Fibroblast of the aortic adventitia (primary cell): ENCODE measurements at places on chromosomes 12 and 14.

DNA sequence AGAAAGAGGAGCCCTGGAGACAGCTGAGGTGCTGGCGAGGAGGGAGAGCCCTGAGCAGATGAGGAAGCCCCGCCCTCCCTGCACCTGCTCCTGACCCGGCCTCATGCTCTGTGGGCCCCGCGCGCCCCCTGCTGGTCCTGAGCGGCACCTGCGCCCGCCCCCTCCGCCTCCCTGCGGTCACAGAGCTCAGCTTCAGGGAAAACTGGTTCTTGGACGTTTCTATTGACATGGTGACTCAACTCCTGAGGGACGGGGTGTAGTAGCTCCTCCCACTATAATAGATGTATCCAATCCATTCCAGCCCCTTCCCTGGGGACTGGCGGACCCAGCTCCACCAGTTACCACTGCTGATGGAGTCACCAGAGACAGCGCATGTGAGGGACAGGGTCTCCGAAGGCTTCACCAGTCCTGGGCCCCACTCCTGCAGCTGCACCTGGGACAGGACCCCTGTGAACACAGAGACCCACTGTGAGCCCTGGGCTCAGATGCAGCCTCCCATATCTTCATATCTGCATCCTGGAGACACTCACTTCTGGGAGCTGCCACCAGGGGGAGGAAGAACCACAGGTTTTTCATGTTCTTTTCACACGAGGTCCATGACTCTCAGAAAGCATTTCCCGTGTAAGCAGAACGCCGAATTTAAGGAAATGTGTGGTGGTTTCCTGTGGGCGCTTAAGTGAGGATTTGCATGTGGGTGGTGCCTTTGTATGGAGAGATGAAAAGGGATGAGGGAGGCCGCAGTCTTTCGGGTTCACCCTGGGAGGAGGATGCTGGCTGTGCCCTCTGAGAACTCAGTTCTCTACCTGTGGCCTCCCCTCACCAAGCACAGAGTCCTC, 1346.4 kb downstream of the TMEM121 start:
- no peak for DNase-seq

- DNase-seq = peak; percentile 63
Observed at GRCh38 chr14:54796961-54797360, 105.7 kb downstream of the GCH1 start.

DNA sequence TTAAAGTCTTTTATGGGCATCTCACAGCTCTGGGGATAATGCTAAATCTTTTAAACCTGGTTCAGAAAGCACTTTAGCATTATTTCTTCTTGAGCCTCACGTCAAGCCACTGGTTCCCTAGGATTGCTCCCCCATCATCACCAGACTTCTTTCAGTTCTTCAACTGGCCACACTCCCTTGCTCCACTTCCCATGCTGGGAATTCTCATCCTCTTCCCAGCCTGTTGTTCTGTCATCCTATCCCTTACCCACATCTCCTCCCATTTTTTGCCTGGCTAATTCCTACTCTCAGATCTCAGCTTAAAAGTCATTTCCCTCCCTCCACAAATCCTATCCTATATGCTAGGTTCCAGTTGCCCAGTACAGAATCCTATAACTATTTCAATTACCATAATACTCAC, 14.4 kb downstream of the FERMT2 start:
- no peak for DNase-seq

DNA sequence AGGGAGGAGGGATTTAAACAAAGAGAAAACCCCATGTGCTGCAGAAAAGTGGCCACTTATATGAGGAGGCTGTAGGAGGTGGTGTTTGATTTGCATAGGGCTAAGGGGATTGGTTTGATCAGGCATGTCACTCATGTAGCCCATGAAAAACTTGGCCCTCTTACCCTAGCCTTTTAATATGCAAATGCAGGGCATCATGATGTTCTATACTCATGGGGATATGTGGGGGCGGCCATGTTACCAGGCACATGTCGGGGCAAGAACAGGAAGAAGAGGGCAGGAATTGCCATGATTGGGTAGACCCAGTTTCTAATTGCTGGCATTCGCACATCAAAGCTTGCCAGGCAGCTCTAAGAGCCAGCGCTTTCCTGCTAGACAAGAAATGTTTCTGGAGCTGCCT, 28.8 kb downstream of the KLRK1 start:
- DNase-seq = no peak

- no peak for DNase-seq
Observed at GRCh38 chr14:35949920-35950513, 123.9 kb downstream of the BRMS1L start.

GRCh38 chr12:31206038-31206670, 119.8 kb downstream of the SINHCAF start:
- peak; percentile 75 for DNase-seq

GRCh38 chr12:10558301-10558700, 52.6 kb downstream of the EIF2S3B start:
- DNase-seq = no peak

GRCh38 chr14:54797556-54797955, 105.1 kb downstream of the GCH1 start:
- no peak for DNase-seq

DNA sequence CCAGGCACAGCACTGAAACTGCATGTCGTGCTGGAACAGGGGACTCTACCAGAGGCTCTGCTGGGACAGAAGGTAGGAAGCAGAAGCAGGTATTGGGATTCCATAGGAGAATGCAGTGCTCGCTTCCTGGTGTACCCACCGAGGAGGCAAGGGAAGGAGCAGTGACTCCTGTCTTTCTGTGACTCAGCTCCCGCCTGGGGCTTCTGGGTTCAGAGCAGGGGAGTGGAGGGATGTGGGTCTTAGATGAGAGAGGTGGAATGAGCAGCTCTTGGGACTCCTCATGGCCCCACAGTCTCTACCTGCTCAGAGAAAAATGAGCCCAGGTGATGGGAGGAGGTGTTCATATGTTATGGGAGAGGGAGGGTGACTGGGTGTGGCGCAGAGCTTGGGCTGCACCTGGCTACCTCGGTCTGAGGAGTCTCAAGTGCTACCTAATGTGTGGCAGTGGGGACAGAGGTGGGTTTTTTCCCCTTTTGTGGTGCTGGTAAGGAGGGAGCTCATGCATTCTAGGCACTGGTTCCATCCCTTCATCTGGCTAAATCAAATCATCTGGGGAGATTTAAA, 26.3 kb downstream of the WNT5B start:
- no peak for DNase-seq

GRCh38 chr14:22651586-22651985, 7.4 kb upstream of the OR6J1 start:
- DNase-seq = no peak

DNA sequence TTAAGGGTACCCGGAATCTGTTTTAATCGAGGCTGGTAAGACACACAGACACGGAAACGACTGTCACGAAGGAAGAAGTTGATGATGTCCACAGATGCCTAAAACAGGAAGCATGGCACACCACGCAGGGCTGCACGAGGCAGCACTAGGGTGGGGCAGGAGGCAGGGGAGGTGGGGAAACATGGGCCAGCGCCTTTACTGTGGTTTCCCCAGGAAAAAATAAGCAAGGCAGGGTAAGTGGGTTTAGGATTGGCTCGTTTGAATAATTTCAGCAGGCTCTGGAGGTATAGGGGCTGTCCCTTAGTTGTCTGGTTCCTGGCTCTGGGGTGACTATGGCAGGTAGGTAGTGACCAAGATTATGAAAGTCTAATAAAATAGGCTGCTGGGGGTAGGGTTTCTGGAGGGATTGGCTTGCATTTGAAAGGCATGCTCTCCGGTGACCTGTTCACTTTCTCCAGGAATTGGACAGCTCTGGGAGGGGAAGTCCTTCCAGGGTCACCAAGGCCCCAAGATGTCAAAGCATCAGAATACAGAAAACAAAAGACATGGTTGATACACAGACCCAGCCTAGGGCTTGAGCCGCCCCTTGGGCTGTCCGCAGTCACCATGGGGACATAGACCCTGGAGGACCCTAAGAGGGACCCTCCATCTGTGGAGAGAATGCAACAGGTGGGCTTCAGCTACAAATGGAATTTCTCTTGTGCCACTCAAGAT, 35.3 kb downstream of the MAP1LC3B2 start:
- DNase-seq = no peak

DNA sequence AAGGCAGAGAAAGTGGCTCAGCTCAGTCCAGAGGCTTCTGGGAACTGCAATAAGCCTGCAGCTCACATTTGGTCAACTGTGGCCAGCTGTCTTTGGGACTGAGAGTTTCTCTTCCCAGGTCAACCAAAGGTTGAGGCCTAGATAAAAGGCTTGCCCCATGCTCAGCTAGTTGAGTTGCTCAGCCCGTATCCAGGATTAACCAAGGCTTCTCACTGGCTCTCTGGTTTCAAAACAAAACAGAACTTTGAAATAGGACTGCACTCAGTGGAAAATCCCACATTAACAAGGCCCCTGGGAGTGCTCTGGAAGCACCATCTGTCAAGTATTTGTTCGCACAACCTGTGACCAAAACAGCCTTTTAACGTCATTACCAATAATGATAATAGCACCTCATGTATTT, 40.3 kb upstream of the NUAK1 start:
- DNase-seq = no peak

DNA sequence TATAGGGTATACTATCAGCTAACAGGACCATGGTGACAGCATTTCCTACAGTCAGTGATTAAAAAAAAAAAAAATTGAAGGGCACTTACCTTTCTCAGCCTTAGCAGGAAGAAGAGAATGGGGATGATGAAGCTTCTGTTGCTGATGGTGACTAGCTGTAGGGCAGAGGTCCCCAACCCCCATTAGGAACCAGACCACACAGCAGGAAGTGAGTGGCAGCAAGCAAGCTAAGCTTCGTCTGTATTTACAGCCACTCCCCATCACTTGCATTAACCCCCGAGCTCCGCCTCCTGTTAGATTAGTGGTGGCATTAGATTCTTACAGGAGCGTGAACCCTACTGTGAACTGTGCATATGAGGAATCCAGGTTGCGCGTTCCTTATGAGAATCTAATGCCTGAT, 91.3 kb upstream of the USP44 start:
- DNase-seq = no peak

DNA sequence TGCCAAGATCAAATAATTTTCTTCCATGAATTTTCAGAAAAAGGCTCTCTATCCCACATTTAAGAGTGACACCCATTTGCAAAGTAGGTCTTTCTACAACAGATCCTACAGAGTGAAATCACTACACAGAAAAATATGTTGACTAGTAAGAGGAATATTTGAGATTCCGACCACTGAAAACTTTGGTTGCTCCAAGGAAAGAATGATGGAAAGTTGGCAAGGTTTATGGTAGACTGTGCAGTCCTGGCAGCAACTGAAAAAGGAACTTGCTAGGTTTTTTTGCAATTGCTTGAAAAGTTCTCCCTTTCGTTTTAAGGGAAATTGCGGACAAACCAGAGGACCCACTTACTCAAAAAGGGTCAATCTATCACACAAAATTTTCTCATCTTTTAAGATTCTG, 83.1 kb upstream of the TSPAN8 start:
- DNase-seq = peak; percentile 91

- DNase-seq = no peak
Observed at GRCh38 chr14:23530375-23531055, 21.1 kb downstream of the ZFHX2 start.

DNA sequence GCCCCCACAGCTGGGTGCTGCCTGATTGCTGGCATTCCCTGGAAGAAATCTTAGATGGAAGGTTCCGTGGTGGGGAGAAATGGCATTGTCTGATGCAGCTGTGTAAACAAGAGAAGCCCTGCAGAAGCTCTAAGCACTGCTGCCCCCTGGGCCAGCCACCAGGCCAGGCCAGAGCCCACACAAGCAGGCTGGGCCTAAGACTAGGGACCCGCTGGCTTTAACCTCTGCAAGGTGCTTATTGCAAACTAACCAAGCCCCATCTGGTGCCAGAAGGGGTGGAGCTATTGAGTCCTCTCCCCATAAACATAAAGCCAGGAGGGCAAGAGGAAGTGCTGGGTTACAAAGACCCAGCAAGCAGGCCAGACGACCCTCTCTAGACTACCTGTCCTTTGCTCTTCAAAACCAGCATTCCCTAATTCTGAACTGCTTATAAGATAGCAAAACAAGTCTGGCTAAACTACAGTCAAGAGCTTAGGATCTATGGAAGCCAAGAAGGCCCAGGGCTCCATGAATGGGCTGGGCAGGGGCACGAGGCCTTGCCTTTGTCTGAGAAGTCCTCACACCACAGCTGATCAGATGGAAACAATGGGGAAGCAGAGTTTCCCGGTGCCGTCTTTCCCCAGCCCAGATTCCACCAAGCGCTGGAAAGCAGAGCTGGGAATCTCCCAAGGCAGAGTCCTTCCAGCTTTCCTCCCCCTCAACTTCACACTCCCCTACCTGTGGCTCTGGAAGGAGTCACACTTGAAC, 28.8 kb downstream of the P2RX4 start:
- no peak for DNase-seq

DNA sequence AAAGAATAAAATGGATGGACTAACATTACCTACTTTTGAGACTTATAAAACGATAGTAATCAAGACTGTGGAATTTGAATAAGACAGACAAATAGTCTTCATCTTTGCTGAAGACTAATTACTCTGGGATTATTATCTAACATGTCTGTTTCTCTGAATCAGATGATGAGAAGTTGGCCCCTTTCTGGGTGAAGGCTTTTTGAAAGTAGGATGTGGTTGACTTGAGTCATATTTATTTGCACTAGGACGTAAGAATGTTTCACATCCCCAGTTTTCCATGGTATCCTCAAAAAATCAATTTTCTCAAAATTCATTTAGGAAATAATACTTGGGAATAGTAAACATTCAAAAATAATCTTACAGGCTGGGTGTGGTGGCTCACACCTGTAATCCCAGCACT, 31.8 kb downstream of the PKP2 start:
- no peak for DNase-seq

DNA sequence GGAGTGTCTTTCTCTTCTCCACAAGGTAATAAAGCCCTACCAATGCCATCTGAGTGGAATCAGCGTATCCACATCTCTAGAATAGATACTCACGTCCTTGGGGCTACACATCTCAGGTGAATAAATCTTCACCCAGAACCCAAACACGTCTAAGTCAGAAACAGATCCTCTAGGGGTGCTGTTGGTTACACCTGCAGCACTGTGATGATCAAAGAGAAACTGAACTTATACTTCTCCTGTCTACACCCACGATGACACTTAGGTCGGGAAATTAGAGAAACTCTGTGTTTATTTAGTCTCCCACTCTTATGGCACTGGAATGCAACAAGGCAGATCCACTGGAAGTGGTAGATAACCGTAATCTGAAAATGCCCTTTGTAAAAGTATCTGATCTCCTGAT, 46.2 kb downstream of the WIF1 start:
- DNase-seq = no peak

DNA sequence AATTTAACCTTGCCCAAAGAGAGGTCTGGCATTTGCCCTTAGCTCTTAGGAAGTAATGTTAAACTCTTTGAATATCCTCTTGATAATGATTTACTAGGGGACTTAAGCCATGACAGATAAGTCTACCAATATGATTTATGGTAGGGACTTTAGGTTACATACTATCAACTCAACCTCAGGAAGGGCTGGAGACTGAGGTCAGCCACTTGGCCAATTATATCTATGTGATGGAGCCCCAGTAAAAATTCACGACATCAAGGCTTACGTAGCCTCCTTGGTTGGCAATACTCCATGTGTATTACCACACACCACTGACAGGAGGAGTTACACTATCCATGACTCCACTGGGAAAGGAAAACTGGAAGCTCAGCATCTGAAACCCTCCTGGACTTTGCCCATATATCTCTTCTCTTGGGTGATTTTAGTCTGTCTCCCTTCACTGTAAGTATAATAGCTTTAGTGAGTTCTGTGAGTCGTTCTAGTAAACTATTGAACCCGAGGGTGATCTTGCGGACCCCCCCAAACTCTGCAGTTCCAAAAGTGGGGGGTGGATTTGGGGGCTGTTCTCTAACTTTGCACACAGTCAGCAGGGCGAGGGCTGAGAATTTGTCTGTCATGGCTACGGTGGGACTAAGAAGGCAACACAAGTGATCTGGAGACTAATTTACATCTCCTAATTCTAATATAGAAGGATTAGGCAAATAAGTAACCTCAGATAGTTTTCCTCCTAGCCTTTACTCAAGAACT, 62.3 kb downstream of the R3HDM2 start:
- DNase-seq = peak; percentile 30
